ENCODE measurements at places on chromosomes 4 and X. TPM values are rescaled to one million over a fixed set of nuclear protein-coding genes. Genes with fewer than 3 reads are reported as not detected.

The CLCN5 gene
- 2.8 TPM for total RNA-seq

DNA sequence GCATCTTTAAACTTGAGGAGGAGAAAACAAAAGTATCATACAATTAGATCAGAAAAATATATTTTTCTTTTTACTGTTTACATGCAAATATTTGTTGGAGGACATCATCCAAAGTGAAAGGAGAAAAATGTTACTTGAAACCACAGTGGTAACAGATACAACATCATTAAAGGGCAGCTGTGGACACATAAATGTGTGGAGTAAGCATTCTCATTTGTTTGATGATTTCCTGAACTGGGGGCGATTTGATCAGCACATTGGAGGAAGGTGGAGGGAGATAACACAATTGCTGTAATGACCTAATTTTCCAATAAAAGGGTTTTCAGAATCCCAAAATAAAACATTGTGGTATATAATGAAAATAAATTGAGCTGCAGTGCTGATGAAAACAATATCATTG lies 314.5 kb upstream of the HS3ST1 start:
- H3K27ac ChIP-seq = no peak overlapping the region
- H3K27me3 ChIP-seq = peaks cover 12% of the 10 kb centered on the region
- no peak overlapping the region for H3K4me3 ChIP-seq

- no peak for DNase-seq
- H3K4me1 ChIP-seq = peaks cover 5% of the 10 kb centered on the region
- H3K4me3 ChIP-seq = no peak overlapping the region
- no peak overlapping the region for H3K27ac ChIP-seq
- H3K27me3 ChIP-seq = no peaks in the 10 kb centered on the region
These were observed 219.6 kb downstream of the CAMK2D start for GRCh38 chr4:113541933-113542332.

DNA sequence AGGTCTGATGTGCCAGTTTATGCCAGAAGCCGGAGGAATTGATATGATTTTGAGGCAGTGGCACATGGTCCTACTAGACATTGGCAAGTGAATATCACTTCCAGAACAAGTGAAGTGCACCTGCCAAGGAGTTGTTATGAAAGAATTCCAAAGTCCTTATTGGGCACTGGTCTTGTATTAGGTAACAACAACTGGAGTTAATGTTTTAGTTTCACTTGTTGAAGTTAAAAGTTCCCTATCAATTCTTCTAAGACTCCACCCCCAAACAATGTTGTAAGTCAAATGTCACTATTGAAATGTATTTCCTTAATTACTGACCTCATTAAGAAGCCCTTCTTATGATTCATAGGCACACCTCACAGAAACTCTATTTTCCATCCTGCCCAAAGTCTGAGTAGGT lies 3.1 kb downstream of the TET2 start:
- H3K27ac ChIP-seq = no peak overlapping the region
- peaks cover 46% of the 10 kb centered on the region for H3K4me1 ChIP-seq
- H3K4me3 ChIP-seq = no peak overlapping the region

DNA sequence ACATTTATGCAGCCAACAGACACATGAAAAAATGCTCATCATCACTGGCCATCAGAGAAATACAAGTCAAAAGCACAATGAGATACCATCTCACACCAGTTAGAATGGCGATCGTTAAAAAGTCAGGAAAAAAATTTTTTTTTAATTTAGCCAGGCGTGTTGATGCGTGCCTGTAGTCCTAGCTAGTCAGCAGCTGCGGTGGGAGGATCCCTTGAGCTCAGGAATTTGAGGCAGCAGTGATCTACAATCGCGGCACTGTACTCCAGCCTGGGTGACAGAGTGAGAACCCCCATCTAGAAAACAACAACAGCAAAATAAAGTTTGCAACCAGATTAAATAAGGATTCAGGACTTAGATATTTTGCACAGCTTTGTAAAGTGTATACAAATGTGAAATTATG lies 65.7 kb upstream of the ALG13 start:
- H3K27ac ChIP-seq = no peak overlapping the region
- H3K4me3 ChIP-seq = no peak overlapping the region
- DNase-seq = no peak
- H3K36me3 ChIP-seq = no peaks in the 10 kb centered on the region

DNA sequence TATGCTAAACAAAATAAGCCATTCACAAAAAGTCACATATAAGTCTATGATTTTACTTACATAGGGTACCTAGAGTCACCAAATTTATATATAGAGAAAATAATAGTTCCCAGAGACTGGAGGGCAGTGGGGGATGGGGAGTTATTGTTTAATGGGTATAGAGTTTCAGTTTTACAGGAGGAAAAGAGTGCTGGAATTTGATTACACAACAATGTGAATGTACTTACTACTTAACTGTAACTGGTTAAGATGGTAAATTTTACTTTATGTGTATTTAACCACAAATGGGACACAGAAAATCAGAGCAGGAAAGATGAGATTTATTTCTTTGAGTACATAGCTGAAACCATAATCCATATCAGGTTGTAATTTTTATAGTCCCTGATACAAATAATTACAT lies 144.4 kb downstream of the TMA16 start:
- H3K27me3 ChIP-seq = no peaks in the 10 kb centered on the region
- no peaks in the 10 kb centered on the region for H3K36me3 ChIP-seq
- H3K4me3 ChIP-seq = no peak overlapping the region
- no peak overlapping the region for H3K27ac ChIP-seq
- DNase-seq = no peak

DNA sequence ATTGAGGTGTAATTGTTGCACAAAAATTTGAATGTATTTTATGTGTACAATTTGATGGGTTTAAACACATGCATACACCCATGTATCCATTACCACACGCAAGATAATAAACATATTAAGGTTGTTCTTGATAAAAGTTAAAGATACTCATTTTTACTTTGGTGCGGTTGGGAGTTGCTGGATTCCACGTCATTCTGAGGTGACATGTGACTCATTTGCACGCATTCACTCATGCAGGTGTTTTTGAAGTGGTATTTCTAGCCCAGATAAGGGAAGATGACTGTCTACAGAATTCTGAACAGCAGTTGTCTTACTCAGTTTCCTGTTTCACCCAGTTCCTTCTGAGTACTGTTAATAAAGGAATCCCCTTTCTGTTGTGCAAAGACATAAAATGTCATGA lies 142.0 kb downstream of the RTL3 start:
- DNase-seq = peak; percentile 29
- no peaks in the 10 kb centered on the region for H3K27me3 ChIP-seq
- peak overlapping the region; percentile 94 for H3K27ac ChIP-seq
- H3K36me3 ChIP-seq = no peaks in the 10 kb centered on the region

Data from T-helper 17 cell (primary cell).